ENCODE measurements at places on chromosomes 12 and 14. TPM values are rescaled to one million over a fixed set of nuclear protein-coding genes. Genes with fewer than 3 reads are reported as not detected.

- no peak for DNase-seq
Measured at GRCh38 chr12:114868995-114869834, 185.2 kb upstream of the TBX3 start.

The CLEC4C gene
- polyA plus RNA-seq: not detected

GRCh38 chr12:75744607-75745256 lies 233.3 kb upstream of the KRR1 start:
- no peak for DNase-seq

The PELI2 gene
- polyA plus RNA-seq: 25.2 TPM

The PLEKHD1 gene
- 5.7 TPM for polyA plus RNA-seq

GRCh38 chr14:82488473-82488872 lies 954.8 kb upstream of the SEL1L start:
- no peak for DNase-seq

The GPD1 gene
- 81.4 TPM for polyA plus RNA-seq

DNA sequence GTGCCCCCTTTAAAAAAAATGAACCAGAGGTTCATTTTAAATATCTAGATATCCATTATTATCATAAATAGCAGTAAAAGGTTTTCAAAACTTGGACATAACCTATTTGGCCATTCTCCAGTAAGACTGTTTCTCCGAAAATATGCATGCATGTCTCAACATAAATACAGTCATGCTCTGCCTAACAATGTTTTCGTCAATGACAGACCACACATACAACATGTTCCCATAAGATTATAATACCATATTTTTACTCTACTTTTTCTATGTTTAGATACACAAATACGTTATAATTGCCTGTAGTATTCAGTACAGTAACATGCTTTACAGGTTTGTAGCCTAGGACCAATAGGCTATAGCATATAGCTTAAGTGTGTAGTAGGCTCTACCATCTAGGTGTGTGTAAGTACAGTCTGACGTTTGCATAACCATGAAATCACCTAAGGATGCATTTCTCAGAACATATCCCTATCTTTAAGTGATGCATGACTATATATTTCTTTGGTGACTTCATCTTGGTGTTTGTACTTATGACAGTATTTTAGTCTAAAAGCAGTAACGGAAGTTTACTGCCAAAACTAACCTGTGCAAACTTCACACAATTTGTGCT lies 3.2 kb downstream of the TMEM19 start:
- no peak for DNase-seq

DNA sequence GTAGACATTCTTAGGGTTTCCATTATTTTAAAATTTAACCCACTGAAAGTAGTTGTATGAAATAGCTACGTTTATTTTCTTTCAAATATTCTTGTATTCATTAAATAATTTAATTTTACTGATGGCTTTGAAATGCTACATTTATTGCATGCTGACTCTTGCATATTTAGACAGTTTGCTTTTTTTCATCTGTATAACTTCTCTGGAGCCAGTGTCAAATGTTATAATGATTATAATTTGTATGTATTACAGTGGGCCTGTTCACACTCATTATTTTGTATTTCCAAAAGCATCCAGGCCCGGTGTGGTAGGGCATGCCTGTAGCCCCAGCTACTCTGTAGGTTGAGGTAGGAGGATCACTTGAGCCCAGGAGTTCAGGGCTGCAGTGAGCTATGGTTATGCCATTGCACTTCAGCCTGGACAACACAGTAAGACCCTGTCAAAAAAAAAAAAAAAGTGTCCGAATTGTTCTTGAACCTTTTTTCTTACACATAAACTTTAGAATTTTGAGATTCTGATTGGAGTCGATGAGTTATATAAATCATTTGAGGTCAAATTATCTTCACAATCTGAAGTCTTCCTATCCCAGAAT lies 905 bp downstream of the ZNF84 start:
- no peak for DNase-seq

The ITGA7 gene
- polyA plus RNA-seq: 22.3 TPM

- no peak for DNase-seq
Measured at GRCh38 chr12:106358396-106359241, 1.1 kb downstream of the POLR3B start.

The TMEM119 gene
- 21.2 TPM for polyA plus RNA-seq

DNA sequence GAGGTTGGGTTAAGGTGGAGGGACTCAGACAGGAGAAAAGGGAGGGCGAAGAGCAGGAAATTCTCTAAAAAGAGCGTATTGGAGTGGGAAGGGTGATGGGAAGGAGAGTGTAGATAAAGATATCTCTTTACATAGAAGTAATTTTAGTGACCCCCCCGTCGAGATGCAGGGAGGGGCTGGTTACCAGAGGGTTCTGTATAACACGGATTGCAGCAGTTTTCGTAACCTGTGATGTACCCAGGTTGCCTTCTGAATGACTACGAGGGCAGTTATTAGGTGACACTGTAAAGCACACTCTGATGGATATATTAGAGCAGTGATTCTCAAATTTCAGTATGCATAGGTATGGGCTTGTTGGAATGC lies 443 bp downstream of the DNAL1 start:
- no peak for DNase-seq

- no peak for DNase-seq
Measured at GRCh38 chr12:49892732-49893317, 10.9 kb downstream of the FAIM2 start.

DNA sequence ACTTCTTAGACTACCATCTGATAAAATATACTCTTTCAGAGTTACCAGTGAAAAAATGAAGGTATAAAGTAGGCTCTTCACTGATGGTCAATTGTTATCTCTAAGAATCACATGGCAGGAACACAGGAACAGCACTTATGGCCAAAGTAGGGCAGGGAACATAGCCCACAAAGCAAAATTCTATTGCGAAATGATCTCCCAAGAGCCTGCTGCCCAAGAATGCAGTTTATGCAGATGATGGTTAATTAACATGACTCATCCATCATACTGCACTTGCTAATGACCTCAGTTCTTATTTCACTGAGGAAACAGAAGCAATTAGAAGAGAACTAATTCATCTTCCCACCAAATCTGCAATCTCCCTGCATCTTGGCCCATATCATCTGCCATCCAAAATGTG lies 133.8 kb downstream of the SLC2A13 start:
- DNase-seq: no peak

Measured in right renal cortex interstitium (tissue), 3 donors.